ENCODE measurements at places on chromosomes 5 and 9.
A peak's percentile ranks its signal among the peaks of the same experiment; 100 is the strongest.

DNA sequence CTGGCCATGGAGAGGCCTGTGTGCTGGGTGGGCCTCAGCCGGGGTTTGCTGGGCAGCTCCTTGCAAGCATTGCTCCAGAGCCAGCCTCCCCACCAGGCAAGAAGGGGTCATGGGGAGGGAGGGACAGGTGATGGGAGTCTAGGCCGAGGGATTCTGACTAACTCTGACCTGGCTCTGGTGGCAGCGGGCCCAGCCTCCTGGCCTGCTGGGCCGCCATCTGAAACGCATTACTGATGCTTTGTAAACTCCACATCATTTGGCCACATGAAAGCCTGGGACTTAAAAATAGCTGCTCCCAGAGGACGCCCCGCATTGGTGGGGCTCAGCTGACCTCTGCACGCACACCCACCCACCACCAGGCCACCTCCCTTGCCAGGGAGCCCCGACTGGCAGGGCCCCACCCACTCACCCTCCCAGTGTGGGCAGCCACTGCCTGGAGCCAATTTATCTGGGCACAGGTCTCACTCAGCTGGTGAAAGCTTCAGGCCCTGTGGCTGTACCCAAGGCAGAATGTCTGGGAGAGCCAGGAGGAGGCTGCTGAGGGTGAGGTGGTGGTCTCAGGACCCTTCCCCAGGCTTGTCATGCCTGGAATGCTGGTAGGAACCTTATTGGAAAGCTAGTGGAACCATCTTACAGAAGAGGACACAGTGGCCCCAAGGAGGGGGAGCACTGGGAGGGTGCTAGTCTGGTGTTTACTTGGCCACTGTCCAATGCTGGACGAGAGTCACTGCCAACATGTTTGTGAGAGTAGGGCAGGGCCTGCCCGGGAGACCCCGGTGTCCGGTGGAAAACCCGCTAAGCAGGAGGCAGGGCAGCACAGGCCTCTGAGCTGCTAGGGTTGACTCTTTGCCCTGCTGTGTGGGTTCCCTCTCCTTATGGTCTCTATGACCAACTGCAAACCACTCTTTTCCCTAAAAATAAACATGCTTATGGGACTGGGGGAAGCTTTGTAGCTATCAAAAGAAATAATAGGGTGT is 10.8 kb downstream of the TCF7 start:
- DNase-seq = no peak

- DNase-seq = no peak
These were observed 152.7 kb upstream of the ADRA1B start for GRCh38 chr5:159763562-159763961.

DNA sequence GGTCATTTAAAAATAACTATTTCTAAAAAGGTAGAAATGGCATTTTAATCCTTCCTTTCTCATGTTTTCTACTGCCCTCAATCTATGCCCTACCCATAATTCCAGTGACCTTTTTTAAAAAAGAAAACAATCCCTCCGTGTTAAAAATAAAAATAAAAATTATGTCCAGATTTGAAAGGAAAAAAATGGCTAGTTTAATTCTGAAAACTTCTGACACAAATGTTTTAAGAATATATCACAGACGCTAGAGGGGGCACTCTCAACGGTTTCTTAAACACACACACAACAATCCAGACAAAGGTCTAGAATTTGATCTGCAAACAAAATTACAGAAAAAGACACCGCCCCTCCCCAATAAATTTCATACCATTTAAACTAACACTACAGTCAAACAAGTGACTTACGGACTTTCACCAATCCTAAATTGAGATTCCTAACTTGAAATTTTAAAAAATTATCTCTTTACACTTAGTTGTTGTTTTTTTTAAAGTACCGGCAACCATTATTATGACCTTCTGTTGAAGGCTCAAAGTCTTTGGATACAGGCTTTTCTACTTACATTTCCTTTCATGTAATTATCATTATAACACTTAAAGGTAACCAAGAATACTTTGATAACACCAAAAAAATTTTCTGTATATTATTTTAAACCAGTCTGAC is 38.2 kb downstream of the CLINT1 start:
- no peak for DNase-seq

DNA sequence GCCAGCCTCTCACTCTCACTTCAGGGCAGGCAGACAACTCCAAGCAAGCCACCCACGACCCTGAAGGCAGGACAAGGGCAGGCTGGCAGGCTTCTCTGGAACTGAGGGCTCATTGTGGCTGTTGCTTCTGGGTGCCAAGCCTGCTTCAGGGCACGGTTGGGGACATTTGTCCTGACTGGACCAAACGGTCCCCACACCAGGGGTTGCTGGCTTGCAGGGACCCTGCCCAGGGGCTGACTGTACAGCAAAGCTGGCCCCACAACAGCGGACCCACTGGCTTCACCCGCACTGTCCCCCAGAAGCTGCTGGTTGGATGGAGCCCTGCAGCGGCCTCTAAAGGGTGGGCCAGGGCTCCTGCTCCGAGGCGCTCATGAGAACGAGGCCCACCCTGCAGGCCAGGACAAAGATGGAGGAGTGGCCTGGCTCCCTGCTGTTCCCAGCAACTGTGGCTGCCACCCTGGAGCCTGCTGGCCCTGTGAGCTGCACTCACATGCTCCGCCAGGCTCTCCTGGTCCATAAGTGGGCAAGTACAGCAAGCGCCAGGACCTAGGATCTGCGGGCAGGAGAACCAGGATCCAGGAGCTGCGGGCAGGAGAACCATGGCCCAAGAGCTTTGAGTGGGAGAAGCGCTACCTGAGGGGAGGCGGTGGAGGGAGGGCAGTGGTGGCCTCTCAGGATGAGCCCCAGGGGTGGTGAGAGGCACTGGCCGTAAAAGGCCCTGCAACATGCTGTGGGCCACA is 34.4 kb upstream of the NSMF start:
- no peak for DNase-seq

- DNase-seq = no peak
These were observed 27.3 kb upstream of the TGFBI start for GRCh38 chr5:136001466-136001981.

GRCh38 chr5:150043657-150044328 is 42.6 kb downstream of the CSF1R start:
- no peak for DNase-seq

DNA sequence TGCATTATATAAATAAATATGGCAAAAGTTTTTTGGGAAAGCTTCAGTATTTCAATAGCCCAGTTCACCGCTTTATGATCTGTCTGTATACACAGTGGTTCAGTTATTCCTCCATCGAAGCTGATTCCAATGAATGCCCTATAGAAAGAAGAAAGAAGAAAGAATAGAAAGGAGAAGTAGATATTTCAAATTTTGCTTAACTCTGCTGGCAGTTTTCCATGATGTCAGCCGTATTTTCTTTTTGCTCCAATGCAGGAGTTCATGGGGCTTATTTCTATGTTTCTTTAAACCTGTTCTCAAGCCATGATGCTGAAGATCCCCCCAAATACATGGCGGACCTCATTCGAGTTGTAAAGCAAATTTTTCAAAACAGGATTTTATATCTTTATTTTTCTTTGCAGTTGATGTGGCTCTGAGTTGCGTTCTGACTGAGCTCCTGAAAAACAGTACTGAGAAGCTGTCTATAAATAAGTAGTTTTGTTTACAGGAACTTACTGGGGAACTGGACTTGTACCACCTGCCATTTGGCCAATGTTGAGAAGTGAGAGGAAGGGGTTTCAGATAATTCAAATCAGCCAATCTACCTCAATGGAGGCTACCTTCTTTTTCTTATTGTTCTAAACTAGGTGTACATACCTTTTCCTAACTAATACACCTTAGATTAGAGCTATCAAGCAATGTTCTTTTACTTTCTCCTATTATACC is 418.5 kb upstream of the MEF2C start:
- no peak for DNase-seq

DNA sequence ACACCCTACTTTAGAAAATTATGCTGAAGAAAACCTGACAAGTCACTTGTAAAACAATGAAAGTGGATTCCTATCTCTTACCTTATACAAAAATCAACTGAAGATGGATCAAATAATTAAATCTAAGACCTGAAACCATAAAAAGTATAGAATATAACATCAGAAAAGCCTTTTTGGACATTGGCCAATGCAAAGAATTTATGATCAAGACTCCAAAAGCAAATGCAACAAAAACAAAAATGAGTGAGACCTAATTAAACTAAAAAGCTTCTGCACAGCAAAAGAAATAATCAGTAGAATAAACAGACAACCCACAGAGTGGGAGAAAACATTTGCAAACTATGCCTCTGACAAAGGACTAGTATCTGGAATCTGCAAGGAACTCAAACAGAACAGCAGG is 303.0 kb upstream of the CDH9 start:
- no peak for DNase-seq

DNA sequence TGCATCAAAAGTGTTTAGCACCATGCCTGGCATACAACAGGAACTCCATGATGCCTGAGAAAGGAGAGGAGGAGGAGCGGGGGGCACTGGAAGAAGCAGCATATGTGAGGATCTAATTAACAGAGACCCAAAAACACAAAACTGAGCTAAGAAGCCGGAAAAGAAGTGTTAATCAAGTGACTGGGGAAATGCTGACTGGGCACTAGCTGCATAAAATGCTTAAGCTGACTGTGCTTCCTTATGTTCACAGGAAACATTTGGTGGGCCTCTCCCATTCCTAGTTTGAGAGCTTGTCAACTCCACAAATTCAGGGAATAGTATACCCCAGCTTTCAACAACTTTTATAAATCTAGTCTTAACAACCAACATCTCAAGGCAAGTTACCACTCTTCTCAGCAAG is 26.6 kb downstream of the DEPDC1B start:
- DNase-seq = no peak

- DNase-seq = no peak
These were observed 380.5 kb downstream of the RASEF start for GRCh38 chr9:82682431-82682830.

- DNase-seq = no peak
These were observed 2053.1 kb downstream of the EFNA5 start for GRCh38 chr5:105617436-105618215.

GRCh38 chr5:119409235-119409815 is 43.0 kb upstream of the HSD17B4 start:
- DNase-seq = no peak

DNA sequence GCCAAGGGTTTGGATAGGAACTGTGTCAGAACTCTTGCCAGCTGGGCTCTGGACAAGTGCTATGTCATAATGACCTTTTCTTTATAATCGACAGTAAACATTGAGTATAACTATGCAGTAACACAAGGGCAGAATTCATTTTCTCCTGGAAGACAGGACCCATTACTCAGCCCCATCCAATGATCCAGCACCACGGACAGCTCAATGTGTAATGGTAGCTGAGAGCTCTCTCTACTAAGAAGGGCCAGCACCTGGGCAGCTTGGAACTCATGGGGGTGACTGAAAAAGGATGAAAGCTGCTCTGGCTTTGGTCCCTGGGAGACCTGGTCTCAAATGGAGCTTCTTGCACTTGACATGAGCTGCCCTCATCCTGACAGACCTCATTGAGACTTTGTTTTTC is 347.8 kb downstream of the TRIM32 start:
- DNase-seq = no peak

GRCh38 chr5:79236970-79237739 is 1.2 kb downstream of the JMY start:
- DNase-seq = peak; percentile 44

DNA sequence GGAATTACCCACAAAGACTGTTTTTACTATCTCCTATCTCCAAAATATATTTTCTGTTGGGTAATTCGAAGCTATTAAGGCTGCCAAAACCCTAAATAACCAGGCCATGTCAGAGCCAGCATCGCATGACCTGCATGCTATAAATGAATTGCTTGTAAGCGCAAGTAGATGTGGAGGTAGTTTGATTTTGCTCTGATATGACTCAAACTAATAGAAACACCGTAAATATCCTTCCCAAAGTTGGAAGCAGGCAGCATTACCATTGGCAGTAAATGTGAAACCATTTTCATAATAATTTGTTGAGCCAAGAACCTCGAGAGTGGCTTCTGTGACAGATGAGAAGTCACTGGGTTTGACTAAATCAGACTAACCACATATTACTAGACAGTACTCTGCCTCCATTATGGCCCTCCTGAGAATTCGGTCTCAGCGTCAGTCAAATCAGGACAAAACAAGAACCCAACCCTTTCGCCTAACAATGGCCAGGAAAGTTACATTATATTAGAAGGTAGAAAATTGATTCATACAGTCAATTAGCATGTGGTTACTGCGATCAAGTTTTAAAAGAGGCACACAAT is 289.8 kb downstream of the SPOCK1 start:
- no peak for DNase-seq

GRCh38 chr9:130837002-130837511 is 2.0 kb downstream of the ABL1 start:
- DNase-seq = no peak

DNA sequence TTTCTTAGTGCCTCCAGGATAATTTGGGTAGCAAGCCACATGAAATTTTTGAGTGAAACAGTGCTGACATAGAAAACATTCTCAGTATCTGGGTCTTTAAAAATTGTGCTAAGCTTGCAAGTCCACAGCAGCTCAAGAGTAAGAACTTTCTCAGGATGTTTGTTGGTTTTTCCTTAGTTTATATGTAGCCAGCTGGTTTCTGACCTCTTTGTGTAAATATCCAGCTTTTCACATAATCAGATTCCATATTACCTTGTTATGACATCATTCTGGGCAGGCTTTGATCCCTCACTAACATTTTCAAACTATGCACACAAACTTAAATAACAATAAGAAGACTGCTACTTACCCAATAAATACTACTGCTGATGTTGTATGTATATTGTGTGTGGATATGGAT is 82.9 kb upstream of the VCAN start:
- DNase-seq = no peak

GRCh38 chr5:32852535-32852934 is 141.4 kb downstream of the NPR3 start:
- DNase-seq = no peak

DNA sequence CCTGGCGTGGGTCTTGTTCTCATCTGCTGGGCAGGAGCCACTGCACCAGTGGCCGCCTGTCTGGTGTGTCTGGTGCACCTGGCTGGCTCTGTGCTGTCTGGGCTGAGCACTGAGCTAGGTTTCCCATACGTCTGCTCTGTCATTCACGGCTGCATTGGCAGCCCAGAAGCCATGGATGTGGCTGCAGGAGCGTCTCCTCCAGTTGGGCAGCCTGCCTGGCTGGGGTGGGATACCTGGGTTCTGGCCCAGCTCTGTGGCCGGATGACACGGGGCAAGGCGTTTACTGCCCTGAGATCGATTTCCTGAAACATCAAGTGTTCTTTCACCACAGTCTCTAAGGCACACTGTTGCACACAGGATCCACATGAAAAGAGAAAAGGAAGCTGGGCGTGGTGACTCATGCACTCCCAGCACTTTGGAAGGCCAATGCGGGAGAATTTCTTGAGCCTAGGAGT is 25.5 kb upstream of the SLC25A51 start:
- no peak for DNase-seq

- no peak for DNase-seq
These were observed 26.9 kb downstream of the EGFLAM start for GRCh38 chr5:38285226-38285625.

Data from HuH-7.5 (cell line).